ENCODE measurements at places on chromosomes 2 and 18.

- DNase-seq = no peak
These were observed 70.4 kb upstream of the TMEM17 start for GRCh38 chr2:62576276-62576939.

DNA sequence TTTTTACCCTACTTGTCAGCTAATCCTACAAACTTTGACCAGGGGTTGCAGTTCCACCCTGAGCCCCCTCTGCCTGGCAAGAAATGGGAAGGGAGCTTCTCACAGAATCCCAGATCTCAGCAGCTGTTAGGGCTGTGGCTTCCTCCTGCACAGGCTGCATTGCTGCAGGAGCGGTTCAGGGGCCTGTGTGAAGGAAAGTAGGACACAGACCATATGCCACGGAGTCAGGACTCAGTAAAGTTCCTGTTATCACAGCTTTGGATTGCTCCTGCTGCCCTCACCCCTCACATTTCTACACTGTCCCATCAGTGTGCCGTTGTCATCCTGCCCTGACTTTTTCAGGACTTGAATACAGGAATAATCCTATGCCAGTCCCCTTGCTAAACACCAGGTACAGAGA is 62.8 kb upstream of the SP3 start:
- no peak for DNase-seq

DNA sequence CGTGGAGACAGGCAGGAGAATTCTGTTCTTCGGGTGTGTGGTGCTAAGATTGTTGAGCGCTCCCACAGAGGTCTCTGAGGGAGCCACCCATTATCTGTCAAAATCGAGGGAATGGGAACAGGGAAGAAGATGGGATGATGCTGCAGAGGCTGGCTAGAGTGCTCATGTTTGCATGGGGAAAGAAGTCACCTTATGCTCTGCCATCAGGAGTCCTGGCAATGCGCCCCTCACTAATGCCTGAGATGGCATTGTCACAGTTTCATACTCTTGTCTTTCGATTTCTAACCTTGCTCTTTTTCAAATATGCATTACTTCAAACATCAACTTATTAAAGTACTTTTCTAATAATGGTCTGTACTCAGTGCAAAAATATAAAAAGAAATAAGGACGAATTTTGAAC is 463.3 kb upstream of the CELF4 start:
- no peak for DNase-seq

DNA sequence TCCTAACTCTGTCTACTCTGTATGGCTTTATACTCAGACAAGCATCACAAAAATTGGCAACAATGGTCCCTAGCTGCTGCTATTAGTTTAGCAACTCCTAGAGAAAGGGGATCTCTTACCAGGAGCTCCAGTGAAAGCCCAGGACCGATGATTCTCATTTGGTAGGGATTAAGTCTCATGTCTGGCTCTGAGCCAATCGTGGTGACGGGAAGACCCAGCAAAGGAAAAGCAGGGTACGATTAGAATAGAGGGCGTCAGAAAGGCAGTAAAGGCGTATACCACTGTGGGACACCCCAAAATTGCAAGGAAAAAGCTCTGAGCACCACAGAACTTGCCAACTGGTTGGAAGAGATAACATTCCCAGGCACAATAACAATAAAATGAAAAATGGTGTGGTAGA is 129.5 kb downstream of the MTCL1 start:
- DNase-seq = no peak

DNA sequence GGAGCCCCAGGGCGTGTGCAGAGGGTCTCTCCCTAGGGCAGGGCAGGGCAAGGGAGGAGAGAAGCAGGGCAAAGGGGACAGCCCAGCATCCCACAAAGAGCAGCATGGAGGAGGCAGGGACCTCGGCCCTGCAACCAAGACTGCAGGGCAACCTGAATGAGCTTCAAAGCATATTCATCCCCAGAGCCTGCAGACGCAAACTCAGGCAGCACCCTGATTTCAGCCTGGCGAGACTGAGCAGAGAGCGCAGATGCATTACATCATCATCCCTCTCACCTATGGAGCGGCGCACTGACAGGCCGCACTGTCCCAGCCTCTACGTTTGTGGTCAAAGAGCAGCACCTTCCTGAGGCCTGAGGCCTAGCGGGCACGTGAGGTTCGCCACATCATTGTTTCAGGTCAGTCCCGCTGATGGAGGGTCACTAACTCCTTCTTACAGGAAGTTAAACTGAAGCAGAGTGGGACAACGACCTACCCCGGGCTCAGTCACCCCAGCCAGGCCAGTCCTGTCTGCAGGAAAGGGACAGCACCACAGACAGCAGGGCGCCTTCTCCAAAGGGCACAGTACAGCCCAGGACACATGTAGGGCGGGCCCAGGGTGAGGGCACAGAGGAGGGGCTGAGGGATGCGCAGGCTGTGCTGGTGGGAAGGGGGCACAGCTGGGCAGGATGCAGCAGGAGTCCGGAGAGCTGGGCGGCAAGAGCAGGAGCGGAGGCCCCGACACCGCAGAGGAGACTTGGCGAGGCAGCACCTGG is 67.2 kb upstream of the RAB6C start:
- DNase-seq = no peak

DNA sequence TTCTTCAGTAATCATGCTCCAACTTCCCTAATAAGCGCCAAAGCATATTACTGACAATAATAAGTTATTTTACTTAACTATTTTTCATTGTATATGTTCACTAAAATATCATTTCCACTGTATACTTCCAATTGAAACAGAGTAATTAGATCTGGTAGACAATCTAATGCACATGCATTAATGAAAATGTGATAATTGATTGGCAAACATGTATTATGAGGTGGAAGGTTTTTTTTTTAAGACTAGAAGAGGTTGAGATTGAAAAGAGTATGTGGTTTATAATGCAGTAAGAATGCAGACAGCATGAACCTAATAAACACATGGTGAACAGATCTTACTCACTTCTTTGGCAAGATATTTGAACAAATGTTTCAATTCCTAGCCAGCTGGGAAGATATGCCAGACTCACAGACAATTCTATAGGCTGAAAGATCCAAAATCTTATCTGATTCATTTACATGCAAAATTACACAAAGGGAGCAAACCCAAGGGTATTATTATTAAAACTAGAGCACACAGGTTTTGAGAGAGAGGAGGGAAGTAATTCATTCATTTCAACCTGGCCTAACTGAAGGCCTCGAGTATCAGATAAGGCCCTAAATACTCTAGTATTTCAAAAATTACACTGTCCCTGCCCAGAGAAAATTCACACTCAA is 2.8 kb downstream of the NCKAP1 start:
- no peak for DNase-seq

DNA sequence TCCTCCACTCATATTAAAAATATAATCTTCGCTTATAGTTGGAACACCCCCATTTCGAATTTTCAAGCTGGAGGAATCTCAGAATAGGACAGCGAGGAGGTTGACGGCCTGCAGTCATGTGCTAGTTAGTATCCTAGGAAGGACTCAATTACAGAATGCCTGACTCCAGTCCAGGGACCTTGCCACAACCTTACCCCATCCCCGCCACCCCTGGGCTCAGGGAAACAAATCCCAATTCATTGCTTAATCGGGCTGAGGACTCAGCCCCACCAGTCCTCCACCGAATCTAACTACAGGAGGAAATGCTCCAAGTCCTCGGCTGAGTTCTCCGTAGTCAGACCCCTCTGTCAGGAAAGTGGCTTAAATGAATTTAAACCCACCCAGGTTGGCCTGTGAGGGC is 31.7 kb upstream of the ZBTB7C start:
- DNase-seq = no peak

GRCh38 chr2:190860985-190861680 is 19.5 kb upstream of the GLS start:
- DNase-seq = no peak

GRCh38 chr2:40466935-40467572 is 15.2 kb upstream of the SLC8A1 start:
- DNase-seq = no peak

- DNase-seq = no peak
These were observed 54.9 kb downstream of the PRKRA start for GRCh38 chr2:178395941-178396570.

- no peak for DNase-seq
These were observed 8.0 kb upstream of the CFAP221 start for GRCh38 chr2:119536211-119536610.

GRCh38 chr2:239302808-239303557 is 97.8 kb downstream of the HDAC4 start:
- DNase-seq = no peak

GRCh38 chr2:240556553-240557100 is 1.2 kb downstream of the ANKMY1 start:
- DNase-seq = peak; percentile 41

DNA sequence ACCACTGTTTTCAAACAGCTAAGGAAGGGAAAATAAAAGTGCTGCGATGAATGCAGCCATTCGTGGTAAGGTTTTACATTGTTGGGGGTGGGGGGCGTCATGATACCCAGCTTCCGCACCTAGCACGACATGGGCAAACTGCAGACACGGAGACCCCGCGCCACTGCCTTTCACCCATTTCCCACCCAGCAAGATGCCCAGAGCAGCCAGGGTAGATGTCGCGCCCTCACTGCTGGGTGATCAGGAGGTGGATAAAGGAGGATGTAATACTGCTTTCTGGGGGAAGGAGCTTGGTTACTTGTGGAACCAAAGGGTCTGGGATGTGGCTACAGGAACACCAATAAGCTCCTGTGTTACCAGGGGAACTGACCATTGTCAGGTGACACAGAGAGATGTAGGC is 138.4 kb downstream of the ZNF516 start:
- no peak for DNase-seq

GRCh38 chr2:119350311-119350998 is 16.2 kb downstream of the C2orf76 start:
- no peak for DNase-seq

Measured in stimulated activated CD4-positive, alpha-beta T cell treated with anti-CD3 and anti-CD28 coated beads, Interleukin-1b, Interleukin-23, amount 100 ng/mL, for 24 hours (primary cell).